GOT3 (cell line): ENCODE measurements at places on chromosomes 7 and 10.

- DNase-seq, result no peak
Measured at GRCh38 chr7:50657912-50658311, 92.7 kb upstream of the DDC start.

DNA sequence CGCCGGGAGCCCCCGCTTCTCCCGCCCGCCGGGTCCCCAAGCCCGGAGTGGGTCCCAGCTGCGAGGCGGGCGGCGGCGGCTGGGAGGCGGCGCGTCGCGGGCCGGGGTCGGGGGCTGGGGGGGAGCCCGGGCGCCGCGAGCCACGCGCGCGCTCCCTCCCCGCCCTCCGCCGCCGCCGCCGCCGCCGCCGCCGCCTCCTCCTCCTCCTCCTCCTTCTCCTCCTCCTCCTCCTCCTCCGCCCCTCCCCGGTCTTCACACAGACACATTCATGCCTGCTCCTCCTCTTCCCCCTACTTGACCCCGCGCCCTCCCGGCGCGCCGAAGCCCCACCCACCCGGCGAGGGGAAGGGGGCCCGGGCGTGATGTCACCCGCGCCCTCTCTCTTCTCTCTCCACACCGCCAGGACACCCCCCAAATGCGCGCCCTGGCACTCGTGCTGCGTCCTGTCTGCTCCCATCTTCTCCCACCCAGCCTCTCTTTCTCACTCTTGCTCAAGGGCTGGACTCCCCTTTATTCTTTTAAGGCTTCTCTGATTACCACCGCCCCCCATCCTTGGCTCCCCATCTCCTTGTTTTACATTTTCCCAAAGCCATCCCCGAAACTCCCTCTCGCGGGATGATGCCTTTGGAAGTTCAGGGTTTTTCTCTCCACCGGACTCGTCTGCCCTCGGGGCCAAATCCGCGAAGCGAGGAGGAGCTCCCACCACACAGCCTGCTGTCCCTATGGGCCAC lies 967 bp upstream of the GLI3 start:
- no peak for DNase-seq

DNA sequence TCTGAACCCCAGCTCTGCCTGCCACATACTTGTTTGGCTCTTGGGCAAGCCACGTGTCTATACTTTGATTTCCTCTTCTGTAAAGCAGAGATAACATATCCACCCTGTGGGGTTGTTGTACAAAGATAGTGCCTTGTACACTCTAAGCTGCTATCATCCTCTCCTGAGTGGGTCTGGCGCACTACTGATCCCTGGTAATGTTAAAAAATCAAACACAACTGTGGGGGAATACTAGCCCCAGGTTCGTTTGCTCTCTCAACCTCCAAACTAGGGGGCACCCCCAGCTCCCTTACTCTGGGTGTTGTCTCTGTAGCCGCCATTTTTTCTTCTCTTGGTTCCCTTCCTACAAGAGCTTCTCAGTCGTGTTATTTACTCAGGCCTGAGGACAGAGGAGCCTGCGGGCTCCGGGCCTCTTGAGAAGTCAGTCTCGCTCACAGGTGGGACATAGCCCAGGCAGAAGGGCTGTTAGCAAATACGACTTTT lies 1.0 kb downstream of the POLM start:
- no peak for DNase-seq

DNA sequence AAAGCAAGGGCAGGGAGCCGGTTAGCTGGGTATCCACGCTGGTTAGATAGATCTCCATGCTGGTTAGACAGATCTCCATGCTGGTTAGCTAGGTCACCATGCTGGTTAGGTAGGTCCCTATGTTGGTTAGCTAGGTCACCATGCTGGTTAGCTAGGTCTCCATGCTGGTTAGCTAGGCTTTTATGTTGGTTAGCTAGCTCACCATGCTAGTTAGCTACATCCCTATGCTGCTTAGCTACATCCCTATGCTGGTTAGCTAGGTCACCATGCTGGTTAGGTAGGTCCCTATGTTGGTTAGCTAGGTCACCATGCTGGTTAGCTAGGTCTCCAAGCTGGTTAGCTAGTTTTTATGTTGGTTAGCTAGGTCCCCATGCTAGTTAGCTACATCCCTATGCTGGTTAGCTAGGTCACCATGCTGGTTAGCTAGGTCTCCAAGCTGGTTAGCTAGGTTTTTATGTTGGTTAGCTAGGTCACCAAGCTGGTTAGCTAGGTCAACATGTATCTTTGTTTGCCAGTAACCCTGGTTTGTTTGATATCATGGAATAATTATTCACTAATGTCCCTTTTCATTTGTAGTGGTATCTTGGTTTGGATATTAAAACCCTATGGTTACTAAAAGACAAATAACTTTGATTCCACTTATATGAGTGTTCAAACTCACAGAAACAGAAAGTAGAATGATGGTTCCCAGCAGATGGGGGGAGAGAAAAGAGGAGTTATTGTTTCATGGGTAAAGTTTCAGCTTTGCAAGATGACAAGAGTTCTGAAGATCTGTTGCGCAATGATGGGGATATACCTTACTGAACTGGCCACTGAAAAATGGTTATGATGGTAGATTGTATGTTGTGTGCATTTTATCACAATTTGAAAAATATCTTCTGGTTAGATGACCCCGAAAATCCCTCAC lies 136.2 kb downstream of the PRPF18 start:
- DNase-seq, result no peak

GRCh38 chr7:31019509-31019908 lies 32.6 kb upstream of the ADCYAP1R1 start:
- DNase-seq, result no peak

GRCh38 chr7:18638594-18639452 lies 143.3 kb downstream of the HDAC9 start:
- peak; percentile 45 for DNase-seq

DNA sequence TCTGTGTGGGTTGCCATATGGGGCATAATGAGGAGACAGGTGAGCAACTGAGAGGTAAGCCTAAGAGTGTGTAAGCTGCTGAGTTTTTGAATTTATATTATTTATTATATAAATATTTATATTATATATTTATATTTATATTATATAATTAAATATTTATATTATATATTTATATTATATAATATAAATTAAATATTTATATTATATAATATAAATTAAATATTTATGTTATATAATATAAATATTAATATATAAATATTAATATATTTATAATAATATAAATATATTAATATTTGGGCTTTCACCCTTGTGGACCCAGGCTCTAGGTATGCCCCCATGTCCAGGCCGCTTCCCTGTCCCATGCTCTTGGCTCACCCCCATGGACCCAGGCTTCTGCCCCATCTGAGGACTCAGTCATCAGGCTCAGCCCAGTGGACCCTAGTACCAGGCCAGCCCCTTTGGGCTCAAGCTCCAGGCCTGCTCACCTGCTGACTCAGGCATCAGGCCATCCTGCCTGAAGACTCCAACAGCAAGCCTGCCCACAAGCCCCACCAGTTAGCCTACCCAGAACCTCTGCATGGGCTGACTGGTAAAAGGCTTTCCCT lies 755.4 kb downstream of the SUGCT start:
- DNase-seq, result no peak

DNA sequence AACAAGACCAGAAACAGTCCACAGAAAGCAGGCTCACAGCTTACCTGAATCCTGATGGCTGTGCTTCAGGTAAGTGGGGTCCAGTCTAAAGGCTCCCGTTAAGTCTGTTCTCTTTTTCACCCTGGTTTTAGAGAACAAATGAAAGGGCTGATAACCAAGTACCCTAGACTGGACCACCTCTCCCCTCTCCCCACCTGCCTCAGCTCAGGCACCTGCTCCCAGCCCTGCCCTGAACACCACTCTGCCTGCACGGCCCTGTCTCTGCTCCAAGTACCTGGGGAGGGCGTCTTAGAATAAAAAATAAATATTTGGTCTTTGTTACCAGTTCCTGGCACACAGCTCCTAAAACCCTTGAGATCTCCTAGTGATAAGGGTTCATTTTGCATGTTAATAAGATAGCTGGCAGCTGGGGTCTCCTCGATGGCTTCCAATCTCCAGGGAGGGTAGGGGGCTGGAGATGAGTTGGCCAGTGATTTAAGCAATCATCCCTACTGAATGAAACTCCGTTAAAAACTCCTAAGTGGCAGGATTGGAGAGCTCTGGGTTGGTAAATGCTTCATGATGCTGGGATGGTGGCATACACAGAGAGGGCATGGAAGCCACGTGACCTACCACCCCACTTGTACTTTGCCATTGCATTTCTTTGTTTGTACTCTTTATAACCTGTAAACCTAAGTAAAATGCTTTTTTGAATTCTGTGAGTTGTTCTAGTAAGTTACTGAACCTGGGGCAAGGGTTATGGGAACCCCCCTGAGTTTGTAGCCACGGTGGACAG lies 29.8 kb upstream of the FIGNL1 start:
- DNase-seq, result no peak

DNA sequence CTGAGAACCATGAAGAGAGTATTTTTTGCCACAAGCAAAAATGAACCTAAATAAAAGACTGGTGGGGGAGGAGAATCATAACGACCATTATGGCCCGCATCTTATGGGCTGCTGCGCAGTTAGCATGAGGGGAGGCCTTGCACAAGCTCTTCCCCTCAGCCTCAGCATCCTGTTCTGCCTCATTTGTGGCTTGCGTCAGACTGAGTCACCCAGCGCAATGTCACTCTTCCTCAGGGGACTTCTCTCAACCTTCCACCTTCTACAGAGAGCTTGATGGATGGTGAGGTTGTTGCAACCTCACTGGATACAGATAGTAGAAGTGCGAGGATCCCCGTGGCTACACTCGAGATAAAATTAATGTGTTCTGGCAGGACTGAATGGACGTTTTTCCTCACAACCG lies 16.8 kb upstream of the GPR15LG start:
- DNase-seq, result no peak

GRCh38 chr7:76392531-76393115 lies 16.9 kb downstream of the SSC4D start:
- DNase-seq, result no peak

DNA sequence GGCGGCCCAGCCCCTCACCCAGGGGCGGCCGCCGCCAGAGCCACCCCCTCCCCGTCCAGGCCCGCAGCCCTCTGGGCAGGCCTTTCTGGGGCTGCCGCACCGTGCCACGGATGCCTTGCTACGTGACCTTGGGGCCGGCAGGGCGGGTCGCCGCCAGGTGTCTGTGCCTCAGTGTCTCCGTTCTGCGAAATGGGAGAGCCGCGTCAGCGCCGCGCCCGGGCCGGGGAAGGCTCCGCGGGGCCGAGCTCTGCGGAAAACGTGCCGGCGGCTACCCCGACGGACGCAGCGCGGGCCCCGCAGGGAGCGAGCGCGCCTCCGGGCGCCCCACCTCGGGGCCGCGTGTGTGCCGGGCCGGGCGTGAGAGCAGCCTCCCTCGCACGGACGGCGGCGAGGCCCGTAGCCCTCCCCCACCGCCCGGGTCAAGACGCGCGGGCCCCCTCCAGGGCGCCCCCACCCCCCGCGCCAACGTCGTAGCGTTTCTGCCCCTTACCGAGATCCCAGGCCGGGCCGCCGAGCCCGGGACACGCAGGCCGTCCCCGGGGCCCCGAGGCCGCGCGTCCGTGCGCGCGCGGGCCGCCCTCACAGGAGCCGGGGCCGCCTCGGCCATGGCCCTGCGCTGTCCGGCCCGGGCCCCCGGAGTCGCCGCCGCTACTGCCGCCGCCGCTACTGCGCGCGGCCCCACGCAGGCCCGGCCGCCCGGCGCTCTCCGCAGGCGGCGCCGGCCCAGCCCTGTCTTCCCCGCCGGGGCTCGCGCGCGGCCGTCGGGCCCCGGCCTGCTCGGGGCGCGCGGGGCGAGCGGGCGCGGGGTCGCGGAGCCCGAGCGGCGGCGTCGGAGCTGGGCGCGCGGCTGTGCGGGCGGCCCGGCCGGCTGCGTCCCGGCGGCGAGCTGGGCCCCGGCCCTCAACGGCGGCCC lies 1.1 kb downstream of the ZNF777 start:
- no peak for DNase-seq

DNA sequence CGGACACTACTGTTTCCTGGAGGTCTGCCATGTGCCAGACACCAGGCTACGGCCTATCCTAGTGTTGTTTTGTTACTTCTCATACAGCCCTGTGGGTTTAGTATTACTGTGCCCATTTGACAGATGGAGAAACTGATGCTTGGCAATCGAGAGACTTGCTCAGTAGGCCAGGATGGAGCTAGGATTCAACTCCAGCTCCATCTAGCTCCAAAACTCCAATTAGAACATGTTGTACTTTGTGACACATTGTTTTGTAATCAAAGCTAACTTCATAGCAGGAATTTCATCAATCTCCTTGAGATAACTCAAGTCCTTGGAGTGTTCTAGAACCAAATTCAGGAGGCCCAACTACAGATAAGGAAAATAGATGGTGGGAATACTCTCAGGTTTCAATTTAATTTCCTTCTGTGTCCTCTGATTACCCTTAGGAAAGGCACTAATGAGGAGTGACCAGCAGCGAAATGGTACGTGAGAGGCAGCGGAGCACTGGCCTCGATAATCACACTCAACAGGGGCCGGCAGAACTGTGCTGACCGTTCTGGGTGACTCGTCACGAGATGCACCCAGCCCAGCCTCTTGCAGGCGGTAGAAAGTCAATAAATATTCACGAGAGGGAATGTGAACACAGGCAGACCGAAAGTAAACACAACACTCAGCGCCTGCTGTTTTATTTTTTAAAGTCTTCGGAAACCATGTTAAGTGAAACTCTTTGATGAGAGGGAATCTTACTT lies 269.6 kb upstream of the NEBL start:
- no peak for DNase-seq

DNA sequence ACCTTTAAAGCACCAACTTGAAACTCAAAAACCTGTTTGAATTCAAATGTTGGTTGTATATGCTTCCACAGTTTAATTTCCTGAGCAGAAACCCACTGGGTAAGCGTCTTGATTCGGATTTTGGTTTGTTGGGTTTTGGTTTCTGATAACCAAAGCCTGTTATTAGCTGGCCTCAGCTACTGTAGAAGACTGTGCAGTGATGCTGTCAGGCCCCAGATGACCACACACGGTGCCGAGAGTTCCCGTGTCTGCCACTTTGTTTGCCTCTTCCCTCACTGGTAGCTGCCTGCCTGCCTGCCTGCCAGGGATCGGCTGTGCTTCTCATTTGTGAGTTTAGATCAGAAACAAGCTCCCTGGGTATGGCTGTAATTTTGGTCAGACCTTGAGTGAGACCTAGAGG lies 5.6 kb downstream of the MDH2 start:
- no peak for DNase-seq

- DNase-seq, result no peak
Measured at GRCh38 chr7:120421151-120421651, 148.2 kb downstream of the KCND2 start.

- no peak for DNase-seq
Measured at GRCh38 chr10:43680035-43680434, 31.4 kb upstream of the ZNF32 start.

- DNase-seq, result no peak
Measured at GRCh38 chr7:34567906-34568305, 90.1 kb upstream of the NPSR1 start.

- DNase-seq, result no peak
Measured at GRCh38 chr10:70097459-70097858, 35.2 kb downstream of the AIFM2 start.

DNA sequence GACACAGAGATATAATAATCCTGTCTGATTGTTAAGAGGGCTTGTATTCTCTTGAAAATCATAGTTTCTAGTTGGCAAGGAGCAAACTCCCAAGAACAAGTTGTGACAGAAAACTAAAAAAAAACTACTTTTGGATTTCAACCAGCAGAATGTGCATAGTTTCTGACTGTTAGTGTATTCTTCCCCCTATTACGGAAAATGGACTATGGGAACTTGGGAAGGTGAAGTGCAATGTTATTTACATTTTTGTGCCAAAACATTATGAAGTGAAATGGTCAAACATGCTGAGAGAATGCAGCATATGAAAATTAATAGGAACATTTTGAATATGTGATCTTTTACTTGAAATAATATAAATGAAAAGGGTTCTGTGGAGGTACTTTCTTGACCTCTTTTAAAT lies 660.8 kb downstream of the SUGCT start:
- DNase-seq, result no peak

- no peak for DNase-seq
Measured at GRCh38 chr7:109092268-109092667, 522.6 kb downstream of the DNAJB9 start.

- DNase-seq, result no peak
Measured at GRCh38 chr10:127851661-127852194, 41.0 kb downstream of the CLRN3 start.
